ENCODE measurements at places on chromosomes 12 and 14.

GRCh38 chr14:38254571-38255407, 1.1 kb downstream of the CLEC14A start:
- DNase-seq = no peak

- DNase-seq = no peak
These were observed 2.8 kb downstream of the CKB start for GRCh38 chr14:103519837-103520212.

- no peak for DNase-seq
These were observed 26.8 kb downstream of the CCDC177 start for GRCh38 chr14:69547701-69548348.

GRCh38 chr12:56520048-56520447, 1.6 kb upstream of the RBMS2 start:
- no peak for DNase-seq

- DNase-seq = no peak
These were observed 8.4 kb downstream of the TMEM19 start for GRCh38 chr12:71694099-71694820.

DNA sequence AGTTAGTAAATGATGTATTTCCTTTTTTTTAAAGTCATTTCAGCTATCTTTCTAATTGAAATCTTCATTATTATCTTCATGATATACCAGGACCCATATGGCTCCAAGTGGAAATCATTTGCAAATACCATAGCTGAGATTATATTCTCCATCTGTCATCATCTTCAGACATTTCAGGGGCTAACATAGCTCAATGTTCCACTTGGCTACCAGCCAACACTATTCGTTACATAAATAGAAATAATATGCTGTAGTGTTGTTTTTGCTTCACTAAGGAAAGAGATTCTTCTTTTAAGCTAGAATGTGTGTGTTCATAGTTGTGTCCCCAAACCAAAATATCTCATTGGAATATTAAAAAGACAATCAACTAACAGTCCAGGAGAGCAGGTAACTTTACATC, 225.1 kb downstream of the DIO2 start:
- no peak for DNase-seq

DNA sequence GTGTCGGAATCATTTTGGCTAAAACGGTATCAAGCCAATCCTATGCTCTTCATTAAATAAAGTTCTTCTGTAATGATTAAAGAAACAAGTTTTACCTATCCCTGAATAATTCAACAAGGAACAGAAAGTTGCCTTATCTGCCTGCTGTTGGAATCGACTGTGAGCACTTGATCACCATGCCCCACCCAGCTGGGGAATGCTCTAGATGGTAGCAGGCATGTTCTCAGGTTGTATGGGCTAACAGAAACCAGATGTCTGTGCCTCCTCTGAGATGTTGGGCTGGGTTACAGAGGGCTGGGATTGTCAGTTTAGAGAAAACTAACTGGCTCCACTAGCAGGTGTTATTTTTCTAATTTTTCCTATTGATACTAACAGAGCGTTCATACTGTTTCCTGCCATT, 28.9 kb downstream of the RTRAF start:
- DNase-seq = no peak

DNA sequence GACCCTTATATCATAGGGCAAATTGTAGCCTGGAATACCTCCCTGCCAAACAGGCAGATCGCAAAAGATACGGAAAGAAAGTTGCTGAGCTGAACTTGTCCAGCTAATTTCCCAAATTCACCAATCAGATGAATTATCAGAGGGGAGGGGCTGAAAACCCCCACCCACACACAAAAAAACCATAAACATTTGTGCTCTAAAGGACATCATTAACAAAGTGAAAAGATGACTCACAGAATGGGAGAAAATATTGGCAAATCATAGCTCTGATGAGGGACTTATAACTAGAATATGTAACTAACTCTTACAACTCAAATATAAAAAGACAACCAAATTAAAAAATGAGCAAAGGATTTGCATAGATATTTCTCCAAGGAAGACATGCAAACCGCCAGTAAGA, 36.3 kb downstream of the PTHLH start:
- DNase-seq = no peak

DNA sequence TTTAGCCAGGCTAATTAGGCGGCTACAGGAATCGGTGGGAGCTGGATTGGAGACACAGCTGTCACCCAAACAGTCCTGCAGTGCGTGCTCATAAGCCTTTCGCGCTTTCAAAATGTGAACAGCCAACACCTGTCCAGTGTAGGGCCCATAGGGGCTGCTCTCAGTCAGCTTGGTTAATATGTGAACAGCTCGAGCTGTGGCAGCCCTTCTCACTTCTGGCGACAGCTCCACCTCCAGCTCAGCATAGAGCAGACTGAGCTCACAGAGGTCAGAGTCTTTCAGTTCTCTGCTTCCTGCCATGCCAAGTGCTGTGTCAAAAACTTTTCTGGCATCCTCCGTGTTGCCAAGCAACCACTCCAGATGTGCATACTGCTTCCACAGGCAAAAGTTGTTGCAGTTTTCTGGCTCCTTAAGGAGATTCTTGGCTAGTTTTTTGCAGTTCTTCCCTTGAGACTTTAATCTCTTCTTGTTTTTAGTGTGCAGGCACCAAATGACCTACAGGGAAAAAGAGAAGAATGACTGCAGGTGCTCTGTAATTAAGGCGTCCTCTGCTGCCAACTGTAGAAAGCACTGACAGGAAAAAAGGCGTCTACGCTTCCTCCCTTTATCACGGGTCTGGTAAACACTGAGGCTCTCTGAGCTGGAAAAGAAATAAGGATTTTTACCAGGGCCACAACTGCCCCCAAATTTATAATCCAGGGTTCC, 32.5 kb downstream of the PSMC1 start:
- no peak for DNase-seq

- no peak for DNase-seq
These were observed 17.6 kb downstream of the ANKRD9 start for GRCh38 chr14:102491786-102492530.

DNA sequence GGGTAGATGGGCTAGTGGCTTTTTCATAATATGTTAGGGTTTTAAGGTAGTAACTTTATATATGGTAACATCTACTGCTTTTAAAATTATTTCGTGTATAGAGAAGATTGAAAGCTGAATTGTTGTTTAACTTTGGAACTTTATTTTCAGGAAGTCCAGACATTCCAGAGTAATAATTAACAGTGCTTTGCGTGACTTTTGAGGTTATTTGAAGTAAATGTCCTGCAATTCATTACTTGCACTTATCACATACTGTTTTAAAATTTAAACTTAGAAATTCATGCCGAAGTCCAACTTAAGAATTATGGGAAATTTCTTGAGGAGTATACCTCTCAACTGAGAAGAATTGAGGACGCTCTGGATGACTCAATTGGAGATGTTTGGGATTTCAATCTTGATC, 3.3 kb downstream of the WASHC4 start:
- no peak for DNase-seq

- DNase-seq = no peak
These were observed 37.2 kb downstream of the SUPT16H start for GRCh38 chr14:21346532-21347135.

Measured in Caco-2 (cell line).